ENCODE measurements at places on chromosomes 7 and 10. TPM values are rescaled to one million over a fixed set of nuclear protein-coding genes. Genes with fewer than 3 reads are reported as not detected.

- peak; percentile 54 for DNase-seq
Observed at GRCh38 chr7:80699045-80699638, 60.7 kb downstream of the CD36 start.

- no peak for DNase-seq
Observed at GRCh38 chr7:48158404-48158803, 12.9 kb upstream of the ABCA13 start.

CYP2C19 gene
- polyA plus RNA-seq: not detected

ANKRD61 gene
- 0.58 TPM for polyA plus RNA-seq

GRCh38 chr7:92417913-92418312 lies 29.4 kb upstream of the GATAD1 start:
- no peak for DNase-seq

- DNase-seq: no peak
Observed at GRCh38 chr7:102415685-102416225, 17.6 kb upstream of the ORAI2 start.

DNA sequence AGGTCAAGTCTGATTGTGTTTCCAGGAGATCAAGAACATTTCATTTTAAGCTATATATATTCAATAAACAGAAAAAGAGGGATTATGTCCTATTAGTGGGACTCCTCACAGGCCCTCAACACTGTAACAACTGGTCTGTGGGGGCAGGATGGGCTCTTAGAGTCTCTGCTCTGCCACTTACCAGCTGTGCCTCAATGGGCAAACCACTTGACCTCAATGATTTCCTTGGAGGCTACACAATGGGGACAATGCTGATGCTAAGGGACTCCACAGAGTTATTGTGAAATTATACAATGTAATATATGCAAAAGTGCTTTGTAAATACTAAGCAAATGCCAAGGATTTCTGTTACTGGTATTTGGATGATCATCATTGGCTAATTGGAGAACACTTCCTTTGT lies 33.2 kb upstream of the MXI1 start:
- DNase-seq: no peak

GRCh38 chr10:52811776-52812175 lies 39.2 kb upstream of the MBL2 start:
- DNase-seq: no peak

DNA sequence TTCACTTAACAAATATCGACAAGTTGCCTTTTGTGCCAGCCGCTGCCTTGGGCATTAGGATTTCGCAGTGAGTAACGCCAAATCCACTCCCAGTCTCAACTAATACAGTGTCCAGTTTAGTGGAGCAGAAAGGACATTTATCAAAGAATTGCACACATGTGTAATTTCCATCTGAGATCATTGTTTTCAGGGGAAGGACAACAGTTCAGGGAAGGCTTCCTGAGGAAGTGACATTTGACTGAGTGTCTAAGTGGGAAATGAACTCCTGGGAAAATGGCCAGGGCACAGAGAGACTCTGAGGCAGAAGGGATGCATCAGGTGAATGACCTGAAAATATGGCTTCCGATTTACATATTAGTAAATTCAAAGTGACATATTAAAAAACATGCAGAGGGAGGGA lies 89.4 kb downstream of the ITGA8 start:
- DNase-seq: no peak

GFRA1 gene
- polyA plus RNA-seq: 20.8 TPM

DNA sequence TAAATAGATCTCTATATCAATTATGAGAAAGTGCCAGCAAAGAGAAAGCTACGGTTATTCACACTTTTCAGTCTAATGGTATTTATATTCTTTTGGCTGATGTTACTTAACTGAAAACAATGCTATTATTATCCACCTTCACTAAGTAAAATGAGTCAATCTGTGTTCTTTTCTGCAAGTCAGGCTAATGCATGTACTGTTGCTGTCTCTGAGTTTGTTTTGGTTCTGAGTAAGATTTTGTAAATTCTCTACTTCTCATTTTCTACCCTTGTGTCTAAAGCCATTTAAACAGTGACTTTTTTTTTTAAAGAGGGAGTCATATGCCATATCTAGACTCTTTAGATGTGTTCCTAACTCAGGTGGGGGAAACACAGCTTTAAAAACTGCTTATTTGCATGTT lies 7.5 kb downstream of the VWC2 start:
- DNase-seq: no peak

GRCh38 chr10:131573256-131573655 lies 261.7 kb upstream of the TCERG1L start:
- DNase-seq: no peak

DNA sequence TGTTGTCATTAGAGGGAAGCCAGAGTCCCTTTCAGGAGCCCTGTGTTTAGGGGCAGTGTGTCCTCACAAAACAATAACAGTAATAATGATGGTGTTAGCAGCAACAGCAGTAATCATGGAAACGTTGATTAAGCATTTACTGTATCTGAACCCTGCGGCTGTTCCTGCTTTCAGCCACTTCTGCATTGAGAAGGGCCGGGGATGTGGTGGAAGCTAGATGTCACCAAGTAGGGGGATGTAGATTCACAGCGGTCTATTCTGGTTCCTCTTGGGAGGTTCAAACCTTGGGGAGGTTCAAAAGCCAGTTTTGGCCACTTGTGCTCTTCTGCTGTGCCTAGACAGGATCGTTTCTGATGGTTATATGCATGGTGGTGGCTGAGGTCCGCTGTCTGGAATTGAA lies 44.8 kb downstream of the PRPF18 start:
- no peak for DNase-seq

PAX4 gene
- not detected for polyA plus RNA-seq

MMP21 gene
- polyA plus RNA-seq: 0.29 TPM

- DNase-seq: no peak
Observed at GRCh38 chr7:50921114-50921813, 138.6 kb upstream of the GRB10 start.

IRF5 gene
- 7.2 TPM for polyA plus RNA-seq

- no peak for DNase-seq
Observed at GRCh38 chr7:157553256-157553655, 216.5 kb downstream of the DNAJB6 start.

DNA sequence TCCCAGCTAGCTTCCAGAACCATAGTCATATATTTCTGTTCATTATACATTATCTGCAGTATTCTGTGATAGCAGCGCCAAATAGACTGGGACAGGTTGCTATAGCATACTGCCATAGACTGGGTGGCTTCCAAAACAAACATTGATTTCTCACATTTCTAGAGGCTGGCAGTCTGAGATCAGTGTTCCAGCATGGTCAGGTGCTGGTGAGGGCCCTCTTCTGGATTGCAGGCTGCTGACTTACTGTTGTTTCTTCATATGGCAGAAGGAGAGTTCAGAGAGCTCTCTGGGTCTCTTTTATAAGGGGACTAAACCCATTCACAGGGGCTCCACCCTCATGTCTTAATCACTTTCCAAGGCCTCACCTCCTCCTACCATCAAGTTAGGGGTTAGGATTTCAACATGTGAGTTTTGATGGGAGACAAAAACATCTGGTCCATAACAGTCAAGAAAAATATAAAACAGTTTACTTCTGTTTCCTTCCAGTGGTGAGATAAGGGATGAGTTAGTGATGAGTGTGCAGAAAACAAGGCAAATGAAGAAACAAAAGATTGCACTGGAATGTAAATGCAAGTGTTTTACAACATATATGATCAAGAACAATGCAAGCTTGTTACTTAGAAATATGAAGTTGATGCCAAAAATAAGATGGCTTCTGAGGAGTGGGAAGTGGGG lies 399.0 kb upstream of the C7orf33 start:
- no peak for DNase-seq

DNA sequence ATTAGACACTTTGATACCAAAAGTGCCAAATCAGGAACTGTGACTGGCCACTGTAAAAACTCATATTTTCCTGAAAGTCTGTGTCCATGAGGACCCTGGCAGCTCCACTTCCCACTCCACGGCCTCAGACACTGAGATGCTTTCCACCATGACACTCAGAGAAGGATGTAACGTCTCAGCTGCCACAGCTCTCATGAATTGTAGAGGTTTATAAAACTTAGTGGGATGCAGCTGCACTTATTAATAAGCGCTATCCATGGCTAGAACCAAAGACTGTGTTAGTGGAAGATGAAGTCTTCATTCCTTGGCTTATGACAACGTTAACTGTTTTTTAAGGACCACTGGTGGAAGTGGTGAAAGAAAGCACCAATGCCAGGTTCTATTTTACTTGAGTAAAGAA lies 121.0 kb downstream of the ITIH5 start:
- DNase-seq: no peak

GRCh38 chr10:72320676-72321247 lies 34.0 kb downstream of the DNAJB12 start:
- no peak for DNase-seq

DNA sequence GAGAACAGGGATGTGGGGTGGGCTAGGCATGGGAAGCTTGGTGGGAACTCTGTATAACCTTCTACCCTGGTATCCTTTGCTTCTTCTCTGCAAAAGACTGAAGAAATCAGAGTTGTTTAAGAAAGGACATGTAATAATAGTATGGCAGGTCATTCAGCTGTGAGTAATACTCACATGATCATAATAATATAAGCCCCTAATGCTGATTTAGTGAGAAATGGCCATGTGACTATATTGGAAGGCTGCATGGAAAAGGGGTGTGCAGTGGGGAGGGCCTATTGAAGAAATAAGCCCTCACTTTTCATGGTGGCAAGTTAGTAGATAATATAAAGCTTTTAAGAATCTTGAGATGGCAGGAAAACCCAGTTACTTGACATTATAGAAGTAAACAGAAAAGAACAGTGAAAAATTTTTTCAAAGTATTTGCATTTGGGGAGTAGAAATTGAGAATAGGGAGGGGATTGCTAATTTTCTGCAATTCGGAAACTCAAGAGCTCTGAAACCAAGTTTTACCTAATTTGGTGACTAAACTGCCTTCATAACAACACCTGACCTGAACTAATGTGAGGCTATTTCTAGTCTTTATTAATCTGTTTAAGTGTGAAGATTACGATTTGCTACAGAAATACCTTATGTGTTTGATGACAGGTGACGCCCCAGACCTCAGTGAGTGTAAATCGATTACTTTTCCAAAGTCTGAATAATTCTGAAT lies 44.4 kb downstream of the ATXN7L1 start:
- DNase-seq: no peak

DNA sequence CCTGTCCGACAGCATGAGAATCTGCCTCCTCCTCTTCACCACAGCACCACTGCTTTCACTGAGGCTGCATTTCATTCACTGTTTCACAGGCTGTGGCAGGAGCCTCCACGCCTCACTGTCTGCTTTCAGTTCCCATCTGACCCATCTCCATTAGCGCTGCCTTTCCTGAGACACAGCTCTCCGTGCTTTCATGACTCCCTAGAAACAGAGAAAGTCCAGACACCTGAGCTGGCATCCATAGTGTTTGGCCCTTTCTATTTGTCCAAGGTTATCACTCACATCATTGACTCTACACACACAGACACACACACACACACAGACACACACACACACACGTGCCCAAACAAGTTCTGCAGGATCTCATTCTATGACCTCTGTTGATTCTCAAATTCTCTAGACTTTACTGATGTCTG lies 5.2 kb downstream of the LGI1 start:
- no peak for DNase-seq

PAPOLB gene
- polyA plus RNA-seq: 0.06 TPM

EN2 gene
- polyA plus RNA-seq: 0.06 TPM

DNA sequence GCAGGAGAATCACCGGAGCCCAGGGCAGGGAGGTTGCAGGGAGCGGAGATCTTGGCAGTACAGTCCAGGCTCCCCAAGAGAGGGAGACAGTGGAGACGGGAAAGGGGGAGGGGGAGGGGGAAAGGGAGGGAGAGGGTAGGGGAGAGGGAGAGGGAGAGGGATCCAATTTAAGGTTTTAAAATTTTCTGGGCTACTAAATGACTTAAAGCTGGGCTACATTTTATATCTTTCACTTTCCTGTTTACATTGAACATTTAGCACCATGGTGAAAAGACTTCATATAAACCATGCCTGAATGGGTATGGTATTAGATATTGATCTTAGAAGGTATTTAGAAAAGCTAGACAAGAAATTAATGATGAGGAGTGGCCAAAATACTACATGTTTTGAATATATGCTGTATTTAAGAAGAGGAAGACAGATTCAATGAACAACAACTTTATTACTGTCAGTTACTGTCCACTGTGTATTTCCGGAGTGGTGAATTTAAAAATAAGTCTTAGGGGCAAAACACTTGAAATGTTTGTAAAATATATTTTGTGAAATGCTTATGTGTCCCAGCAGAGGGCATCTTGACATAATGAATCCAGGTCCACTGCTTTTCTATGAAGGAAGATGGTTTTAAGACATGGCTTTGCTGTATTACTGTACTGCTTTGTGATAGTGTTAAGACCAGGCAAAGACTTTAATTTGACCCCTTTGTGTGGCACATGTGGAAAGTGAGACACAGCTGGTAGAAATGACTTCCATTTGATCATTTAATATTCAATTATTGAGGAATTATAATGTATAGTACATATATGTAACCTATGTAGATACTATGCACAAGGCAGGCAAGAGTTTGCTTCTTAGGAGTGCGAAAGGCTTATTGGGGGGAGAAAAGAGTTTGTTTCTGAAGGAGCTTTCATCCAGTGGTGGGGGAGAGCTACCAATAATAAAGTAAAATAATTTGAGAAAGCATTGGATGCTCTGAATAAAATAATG lies 52.8 kb downstream of the NRF1 start:
- DNase-seq: no peak

NRP1 gene
- 165 TPM for polyA plus RNA-seq

DNA sequence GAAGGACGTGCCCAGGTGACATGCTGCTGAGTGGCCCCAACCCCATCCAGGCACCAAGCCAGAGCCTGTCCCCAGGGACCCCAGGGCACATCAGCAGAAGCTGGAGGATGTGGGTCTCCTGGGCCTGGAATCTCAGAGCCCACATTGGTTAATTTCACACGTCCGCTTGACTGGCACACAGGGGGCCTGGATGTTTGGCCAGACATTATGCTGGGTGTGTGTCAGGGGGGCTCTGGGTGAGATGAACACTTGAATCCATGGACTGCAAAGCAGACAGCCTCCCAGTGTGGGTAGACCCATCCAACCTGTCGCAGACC lies 79.1 kb upstream of the RET start:
- no peak for DNase-seq

- DNase-seq: no peak
Observed at GRCh38 chr10:93054486-93054885, 6.1 kb upstream of the CYP26C1 start.

DNA sequence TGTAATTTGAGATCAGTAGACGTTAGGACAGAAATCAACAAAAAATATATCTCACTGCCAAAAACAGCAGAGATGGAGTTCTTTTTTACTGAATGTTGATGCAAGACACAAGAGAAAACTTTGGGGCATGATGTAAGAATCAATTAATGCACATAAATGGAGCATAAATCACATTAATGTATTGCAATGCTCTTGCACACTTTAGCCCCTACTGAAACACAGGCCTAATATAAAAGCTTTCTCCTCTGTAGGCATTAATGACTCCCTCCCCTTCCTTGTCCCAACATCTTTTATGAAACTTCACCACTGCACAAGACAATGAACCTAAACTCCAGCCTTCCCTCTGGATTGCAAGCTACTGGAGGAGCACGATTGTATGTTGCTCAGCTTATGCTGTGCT lies 58.8 kb downstream of the CACNA2D1 start:
- no peak for DNase-seq

GRCh38 chr7:83575436-83575835 lies 73.5 kb downstream of the SEMA3E start:
- DNase-seq: no peak

ADRA2A gene
- 2.0 TPM for polyA plus RNA-seq

WDR86 gene
- polyA plus RNA-seq: 21.1 TPM

SIRT1 gene
- polyA plus RNA-seq: 41.0 TPM
